Body of pancreas (tissue), 4 donors: ENCODE measurements at places on chromosomes 5 and 9. TPM values are rescaled to one million over a fixed set of nuclear protein-coding genes. Genes with fewer than 3 reads are reported as not detected.

- peaks cover 32% of the 10 kb centered on the region for H3K4me1 ChIP-seq
- no peaks in the 10 kb centered on the region for H3K27me3 ChIP-seq
Measured at GRCh38 chr5:170632985-170633234, 129.1 kb downstream of the KCNIP1 start.

MRPL36 gene
- 16.3 TPM for total RNA-seq

- no peak overlapping the region for H3K27ac ChIP-seq
- H3K36me3 ChIP-seq: no peaks in the 10 kb centered on the region
- DNase-seq: no peak
- H3K27me3 ChIP-seq: no peaks in the 10 kb centered on the region
Measured at GRCh38 chr9:18749711-18750110, 275.8 kb downstream of the ADAMTSL1 start.

IL33 gene
- 6.2 TPM for total RNA-seq

GRCh38 chr9:32957358-32957757, 44.1 kb downstream of the APTX start:
- peaks cover 16% of the 10 kb centered on the region for H3K4me1 ChIP-seq
- no peaks in the 10 kb centered on the region for H3K27me3 ChIP-seq

SEC61B gene
- 104 TPM for total RNA-seq

DNA sequence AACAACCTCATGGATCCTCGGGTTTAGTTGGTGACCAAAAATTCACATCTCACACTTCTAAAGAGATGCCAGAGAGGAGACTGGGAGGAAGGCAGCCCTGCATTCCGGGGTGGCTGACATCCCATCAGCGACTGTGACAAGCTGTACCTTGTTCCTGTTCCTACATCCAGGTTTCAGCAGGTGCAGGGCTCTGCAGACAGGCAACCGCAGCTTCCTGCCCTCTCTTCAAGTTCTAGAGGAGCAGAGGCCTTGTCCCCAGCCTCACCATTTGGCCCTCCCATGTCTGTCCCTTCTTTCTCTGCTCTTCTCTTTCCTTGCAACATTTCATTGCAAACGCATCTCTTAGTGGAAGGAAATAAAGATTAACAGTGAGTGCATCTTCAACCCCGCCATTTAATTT, 454.6 kb downstream of the IRX1 start:
- no peak overlapping the region for H3K4me3 ChIP-seq
- no peaks in the 10 kb centered on the region for H3K4me1 ChIP-seq
- no peaks in the 10 kb centered on the region for H3K36me3 ChIP-seq
- H3K27ac ChIP-seq: no peak overlapping the region

GRCh38 chr5:146079695-146080373, 25.5 kb downstream of the PLAC8L1 start:
- H3K4me3 ChIP-seq: no peak overlapping the region
- H3K4me1 ChIP-seq: no peaks in the 10 kb centered on the region
- DNase-seq: no peak
- no peak overlapping the region for H3K27ac ChIP-seq
- H3K27me3 ChIP-seq: no peaks in the 10 kb centered on the region

DNA sequence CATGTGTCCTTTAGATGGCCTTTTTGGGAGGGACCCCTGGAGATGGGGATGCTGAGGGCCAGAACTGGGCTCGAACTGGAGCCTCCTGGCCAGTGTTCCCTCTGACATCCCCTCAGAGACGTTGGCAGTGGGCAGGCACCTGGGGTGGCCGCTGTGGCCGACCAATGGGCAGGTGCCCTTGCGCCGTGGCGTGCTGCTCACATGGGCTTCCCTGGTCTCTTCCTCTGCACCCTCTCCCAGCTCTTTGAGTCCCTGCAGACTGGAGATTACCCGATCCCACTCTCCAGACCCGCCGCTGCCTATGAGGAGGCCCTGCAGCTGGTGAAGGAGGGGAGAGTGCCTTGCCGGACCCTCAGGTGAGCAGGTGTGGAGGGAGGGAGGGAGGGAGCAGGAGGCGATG, 19.9 kb upstream of the DOLPP1 start:
- no peaks in the 10 kb centered on the region for H3K36me3 ChIP-seq
- H3K27ac ChIP-seq: no peak overlapping the region
- no peaks in the 10 kb centered on the region for H3K27me3 ChIP-seq
- H3K4me1 ChIP-seq: no peaks in the 10 kb centered on the region
- H3K4me3 ChIP-seq: no peak overlapping the region

SPINK4 gene
- total RNA-seq: not detected

GNA14 gene
- total RNA-seq: 1.6 TPM

SYNPO gene
- total RNA-seq: 18.4 TPM

DNA sequence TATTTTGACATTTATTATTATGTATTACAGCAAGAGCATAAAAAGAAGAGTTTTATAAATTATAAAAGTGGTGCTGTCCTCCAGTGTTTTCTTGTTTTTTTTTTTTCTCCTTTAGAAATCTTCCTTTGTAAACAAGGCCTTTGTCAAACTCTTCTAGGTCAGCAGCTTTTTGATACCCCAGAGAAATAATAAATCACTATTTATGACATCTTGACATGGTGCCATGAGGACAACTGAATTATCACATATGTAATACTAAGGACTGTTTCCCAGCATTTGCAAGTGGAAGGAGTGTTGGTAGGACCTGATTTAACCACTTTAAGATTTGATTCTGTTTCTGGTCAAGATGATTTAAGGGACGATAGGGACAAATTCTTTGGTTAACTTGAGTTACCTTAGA, 4.6 kb downstream of the SMARCA2 start:
- no peak for DNase-seq
- peaks cover 60% of the 10 kb centered on the region for H3K4me1 ChIP-seq
- no peak overlapping the region for H3K4me3 ChIP-seq
- no peak overlapping the region for H3K27ac ChIP-seq

- H3K36me3 ChIP-seq: no peaks in the 10 kb centered on the region
- H3K27ac ChIP-seq: no peak overlapping the region
- H3K4me3 ChIP-seq: no peak overlapping the region
- no peaks in the 10 kb centered on the region for H3K4me1 ChIP-seq
- no peak for DNase-seq
Measured at GRCh38 chr5:83440826-83441225, 30.7 kb upstream of the VCAN start.

- no peak for DNase-seq
- no peaks in the 10 kb centered on the region for H3K27me3 ChIP-seq
- H3K27ac ChIP-seq: no peak overlapping the region
- no peaks in the 10 kb centered on the region for H3K4me1 ChIP-seq
- H3K4me3 ChIP-seq: no peak overlapping the region
Measured at GRCh38 chr5:71892641-71893365, 173.7 kb downstream of the CARTPT start.

IL4 gene
- not detected for total RNA-seq

- no peak overlapping the region for H3K27ac ChIP-seq
- no peaks in the 10 kb centered on the region for H3K4me1 ChIP-seq
- DNase-seq: no peak
- no peaks in the 10 kb centered on the region for H3K27me3 ChIP-seq
Measured at GRCh38 chr5:164052536-164053093, 547.2 kb downstream of the MAT2B start.

DNA sequence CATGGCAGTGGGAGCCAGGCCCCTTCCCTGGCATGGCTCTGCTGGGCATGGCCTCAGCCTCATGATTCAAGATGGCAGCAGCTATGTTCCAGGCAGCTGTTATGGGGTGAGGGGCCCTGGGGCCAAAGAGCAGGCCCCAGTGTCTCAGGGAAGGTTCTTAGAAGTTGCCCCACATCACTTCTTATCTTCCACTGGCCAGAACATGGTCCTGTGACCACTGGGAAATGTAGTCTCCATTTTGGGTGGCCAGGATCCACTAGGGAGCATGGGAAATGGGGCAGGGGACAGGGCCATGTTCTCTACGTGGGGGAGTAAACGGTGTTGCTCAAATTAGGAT, 18.3 kb downstream of the SUSD3 start:
- no peak overlapping the region for H3K27ac ChIP-seq
- DNase-seq: no peak
- H3K4me3 ChIP-seq: no peak overlapping the region
- H3K27me3 ChIP-seq: no peaks in the 10 kb centered on the region
- no peaks in the 10 kb centered on the region for H3K36me3 ChIP-seq

- H3K27me3 ChIP-seq: no peaks in the 10 kb centered on the region
- no peaks in the 10 kb centered on the region for H3K36me3 ChIP-seq
- H3K27ac ChIP-seq: no peak overlapping the region
- DNase-seq: no peak
Measured at GRCh38 chr5:115844321-115844817, 2.6 kb downstream of the AP3S1 start.

- no peak overlapping the region for H3K27ac ChIP-seq
- peaks cover 14% of the 10 kb centered on the region for H3K36me3 ChIP-seq
- H3K4me3 ChIP-seq: no peak overlapping the region
Measured at GRCh38 chr5:173090639-173091038, 34.5 kb downstream of the CREBRF start.

- DNase-seq: no peak
- H3K4me1 ChIP-seq: no peaks in the 10 kb centered on the region
- H3K4me3 ChIP-seq: no peak overlapping the region
- H3K36me3 ChIP-seq: no peaks in the 10 kb centered on the region
- H3K27ac ChIP-seq: no peak overlapping the region
- H3K27me3 ChIP-seq: no peaks in the 10 kb centered on the region
Measured at GRCh38 chr9:108153416-108153815, 663.8 kb upstream of the KLF4 start.

SPINK5 gene
- total RNA-seq: 1.6 TPM

LRSAM1 gene
- 26.0 TPM for total RNA-seq

DNA sequence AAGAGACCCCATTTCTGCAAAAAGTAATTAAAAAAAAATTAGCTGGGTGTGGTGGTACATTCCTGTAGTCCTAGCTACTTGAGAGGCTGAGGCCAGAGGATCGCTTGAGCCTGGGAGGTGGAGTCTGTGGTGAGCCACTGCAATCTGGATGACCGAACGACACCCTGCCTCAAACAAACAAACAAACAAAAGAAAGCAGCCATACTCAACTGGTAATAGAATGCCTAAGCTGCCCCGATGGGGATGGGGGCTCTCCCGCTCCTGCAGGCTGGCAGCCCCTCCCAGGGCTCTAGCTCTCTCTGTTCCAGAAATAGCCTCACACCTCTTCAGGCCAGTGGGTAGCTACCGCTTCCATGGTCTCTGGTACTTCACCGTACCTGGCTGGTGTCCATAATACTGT, 241.8 kb downstream of the FANCC start:
- H3K27me3 ChIP-seq: no peaks in the 10 kb centered on the region
- peaks cover 86% of the 10 kb centered on the region for H3K4me1 ChIP-seq
- no peak overlapping the region for H3K27ac ChIP-seq
- peaks cover 2% of the 10 kb centered on the region for H3K36me3 ChIP-seq
- no peak overlapping the region for H3K4me3 ChIP-seq
- DNase-seq: peak; percentile 1

GRCh38 chr5:151298063-151298855, 5.3 kb downstream of the SLC36A3 start:
- DNase-seq: peak; percentile 52
- no peak overlapping the region for H3K4me3 ChIP-seq
- no peaks in the 10 kb centered on the region for H3K27me3 ChIP-seq
- no peak overlapping the region for H3K27ac ChIP-seq

C5orf58 gene
- total RNA-seq: not detected

TPPP gene
- total RNA-seq: 2.6 TPM

DNA sequence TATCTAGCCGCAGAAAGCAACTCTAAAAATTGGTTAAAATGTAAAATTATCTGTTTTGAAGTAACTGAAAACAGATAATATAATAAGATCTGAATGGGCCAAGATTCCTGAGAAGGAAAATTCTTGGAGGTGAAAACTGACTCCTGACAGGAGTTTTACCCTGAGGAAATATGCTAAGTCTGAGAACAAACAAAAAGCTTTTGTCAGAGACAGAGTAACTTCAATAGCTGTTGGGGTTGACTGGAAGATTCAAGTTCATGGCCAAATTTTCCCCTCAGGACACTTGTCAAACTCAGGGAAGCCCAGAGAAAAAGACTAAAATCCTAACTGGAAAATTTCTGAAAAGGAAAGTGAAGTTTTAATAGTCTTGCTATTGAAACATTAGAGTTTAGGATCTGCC, 5.7 kb downstream of the PCDHB4 start:
- DNase-seq: no peak
- H3K36me3 ChIP-seq: no peaks in the 10 kb centered on the region
- no peaks in the 10 kb centered on the region for H3K4me1 ChIP-seq

DNA sequence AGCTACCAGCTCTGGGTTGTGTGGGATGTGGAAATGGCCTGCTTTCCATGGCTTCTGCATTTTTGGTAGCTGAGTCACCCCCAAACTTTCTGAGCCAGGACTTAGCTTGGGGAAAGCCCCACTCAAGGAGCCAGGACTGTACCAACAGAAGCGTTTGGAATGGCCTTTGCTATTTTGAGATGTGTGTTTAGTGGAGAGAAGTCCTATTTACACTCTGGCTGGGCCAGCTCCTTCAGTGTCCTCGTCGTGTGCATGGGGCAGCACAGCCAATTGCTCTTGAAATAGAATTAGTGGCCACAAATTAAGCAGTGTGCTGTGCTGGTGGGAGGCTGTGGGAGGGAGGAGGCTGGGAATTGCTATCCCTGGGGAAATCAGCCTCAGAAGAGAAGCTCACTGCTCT, 51.6 kb downstream of the ENTREP1 start:
- H3K27ac ChIP-seq: no peak overlapping the region
- no peaks in the 10 kb centered on the region for H3K27me3 ChIP-seq
- H3K4me1 ChIP-seq: peaks cover 2% of the 10 kb centered on the region
- no peak overlapping the region for H3K4me3 ChIP-seq

- no peak for DNase-seq
- no peak overlapping the region for H3K27ac ChIP-seq
- no peak overlapping the region for H3K4me3 ChIP-seq
- no peaks in the 10 kb centered on the region for H3K27me3 ChIP-seq
- no peaks in the 10 kb centered on the region for H3K4me1 ChIP-seq
- H3K36me3 ChIP-seq: peaks cover 38% of the 10 kb centered on the region
Measured at GRCh38 chr9:128257086-128257825, 18.6 kb downstream of the GOLGA2 start.

DNA sequence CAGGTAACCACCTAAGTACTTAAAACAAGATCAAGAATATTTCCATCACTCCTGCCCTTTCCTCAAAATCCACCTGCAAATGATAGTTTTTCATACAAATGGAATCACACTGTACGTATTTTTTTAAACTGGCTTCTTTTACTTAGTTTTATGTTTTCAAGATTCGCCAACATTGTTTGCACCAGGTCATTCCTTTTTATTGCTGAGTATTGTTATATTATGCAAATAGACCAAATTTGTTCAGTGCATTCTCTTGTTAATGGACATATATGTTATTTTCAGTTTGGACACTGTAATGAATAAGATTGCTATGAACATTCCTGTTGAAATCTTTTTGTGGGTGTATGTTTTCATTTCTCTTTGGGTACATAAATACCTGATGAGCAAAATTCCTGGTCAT, 8.3 kb upstream of the ANKRD31 start:
- no peaks in the 10 kb centered on the region for H3K4me1 ChIP-seq
- H3K27ac ChIP-seq: no peak overlapping the region
- no peak overlapping the region for H3K4me3 ChIP-seq
- no peak for DNase-seq
- H3K27me3 ChIP-seq: no peaks in the 10 kb centered on the region
- no peaks in the 10 kb centered on the region for H3K36me3 ChIP-seq

LIFR gene
- 80.1 TPM for total RNA-seq

GRCh38 chr5:92703976-92704375, 877.0 kb downstream of the NR2F1-AS1 start:
- no peak overlapping the region for H3K27ac ChIP-seq
- H3K4me3 ChIP-seq: no peak overlapping the region
- no peaks in the 10 kb centered on the region for H3K27me3 ChIP-seq
- DNase-seq: no peak
- H3K36me3 ChIP-seq: no peaks in the 10 kb centered on the region
- H3K4me1 ChIP-seq: no peaks in the 10 kb centered on the region

MLANA gene
- not detected for total RNA-seq

LURAP1L gene
- 20.2 TPM for total RNA-seq

CAVIN4 gene
- not detected for total RNA-seq
